ENCODE measurements at places on chromosomes 5 and 9.

DNA sequence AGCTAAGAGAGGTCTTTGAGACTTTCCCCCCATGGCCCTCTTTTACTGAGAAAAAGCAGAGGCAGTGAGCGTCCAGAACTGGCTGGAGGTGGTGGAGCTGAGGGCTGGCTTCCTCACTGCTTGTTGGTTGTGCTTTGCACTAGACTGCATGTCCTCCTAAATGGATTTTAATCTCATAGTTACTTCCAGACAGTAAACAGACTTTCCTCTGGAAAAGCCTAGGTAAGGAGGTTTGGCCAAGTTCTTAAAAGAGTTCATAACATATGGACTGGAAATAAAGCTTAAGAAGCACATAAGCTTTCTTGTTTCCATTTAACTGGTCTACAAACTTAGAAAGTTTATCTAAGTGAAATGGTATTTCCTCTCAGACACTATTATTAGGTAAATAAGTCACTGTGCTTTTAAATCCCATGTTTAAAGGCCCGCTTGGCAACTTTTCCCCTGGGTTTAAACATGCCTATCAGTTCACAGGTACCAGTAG, 2.0 kb downstream of the ASPN start:
- DNase-seq: no peak

GRCh38 chr5:181281984-181282316, 21.0 kb upstream of the TRIM52 start:
- DNase-seq: no peak

DNA sequence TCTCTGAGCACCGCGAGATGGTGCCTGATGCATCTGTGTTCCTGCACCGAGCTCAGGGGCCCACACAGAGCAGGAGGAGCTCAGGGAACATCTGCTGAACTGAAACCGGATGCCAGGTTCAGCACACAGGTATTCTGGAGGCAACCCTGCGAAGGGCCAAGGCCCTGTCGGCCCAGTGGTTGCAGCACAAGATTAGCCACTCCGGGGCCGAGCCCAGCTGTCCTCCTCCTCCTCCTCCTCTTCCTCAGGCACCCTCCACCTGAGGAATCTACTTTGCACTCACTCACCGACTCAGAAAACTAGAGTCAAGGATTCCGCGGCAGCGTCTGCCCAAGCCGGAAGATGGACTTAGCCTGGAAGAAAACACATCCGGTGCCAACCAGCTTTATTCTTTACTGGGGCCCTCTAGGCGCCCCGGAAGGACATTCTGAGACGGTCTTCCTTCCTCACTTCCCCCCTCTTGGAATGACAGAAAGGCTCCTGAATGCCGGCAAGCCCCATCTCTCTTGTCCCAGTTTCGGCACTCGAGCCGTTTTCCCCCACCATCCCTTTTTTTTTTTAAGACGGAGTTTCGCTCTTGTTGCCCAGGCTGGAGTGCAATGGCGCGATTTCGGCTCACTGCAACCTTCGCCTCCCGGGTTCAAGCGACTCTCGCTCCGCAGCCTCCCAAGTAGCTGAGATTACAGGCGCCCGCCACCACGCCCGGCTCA, at the start of gene ZBTB6:
TSS of gene ZBTB6 (minus strand) at position 360 of the 710 bp plus-strand sequence. CDS start 1,251 bp downstream, outside the sequence.
- peak; percentile 85 for DNase-seq

GRCh38 chr9:121399126-121399882, 29.3 kb upstream of the STOM start:
- no peak for DNase-seq
